ENCODE measurements at places on chromosomes 5 and 9.
A peak's percentile ranks its signal among the peaks of the same experiment; 100 is the strongest.

GRCh38 chr5:36777105-36777757, 99.3 kb upstream of the NIPBL start:
- peak; percentile 2 for DNase-seq

DNA sequence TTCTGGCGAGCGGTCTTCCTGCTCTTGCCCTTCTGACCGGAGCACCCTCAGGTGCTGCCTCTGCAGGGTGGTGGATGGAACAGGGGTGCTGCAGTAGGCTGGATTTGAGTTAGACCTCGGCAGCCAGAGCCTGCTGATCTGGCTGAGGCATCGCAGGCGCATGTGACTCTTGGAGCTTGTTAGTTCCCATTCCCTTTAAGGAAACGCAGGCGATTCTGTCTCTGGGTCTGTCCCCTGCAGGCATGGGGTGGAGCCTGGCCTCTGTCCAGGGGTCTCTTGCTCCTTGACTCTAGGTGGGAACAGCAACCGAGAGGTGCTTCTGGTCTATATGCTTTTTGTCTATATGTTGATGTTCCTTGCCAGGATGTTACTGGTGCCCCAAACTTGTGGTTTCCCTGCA, 3.1 kb downstream of the WNK2 start:
- DNase-seq, result no peak

DNA sequence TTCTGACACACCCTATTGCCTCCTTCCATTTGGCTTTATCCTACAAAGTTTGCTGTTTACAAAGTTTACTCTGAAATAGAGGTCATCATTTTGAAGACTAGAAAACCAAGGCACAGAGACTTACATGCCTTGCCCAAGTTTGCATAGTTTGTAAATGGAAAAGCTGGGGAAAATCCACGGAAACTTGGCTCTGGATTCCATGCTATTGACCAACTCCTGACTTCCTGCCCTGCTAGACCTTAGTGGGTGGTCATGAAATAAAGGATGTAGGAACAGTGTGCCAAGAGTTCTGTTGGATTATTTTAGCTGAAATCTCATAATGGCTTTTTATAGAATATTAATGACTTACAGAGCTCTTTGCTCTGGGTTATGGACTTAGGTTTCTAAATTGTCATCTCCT, 69.5 kb downstream of the GRIA1 start:
- DNase-seq, result no peak

DNA sequence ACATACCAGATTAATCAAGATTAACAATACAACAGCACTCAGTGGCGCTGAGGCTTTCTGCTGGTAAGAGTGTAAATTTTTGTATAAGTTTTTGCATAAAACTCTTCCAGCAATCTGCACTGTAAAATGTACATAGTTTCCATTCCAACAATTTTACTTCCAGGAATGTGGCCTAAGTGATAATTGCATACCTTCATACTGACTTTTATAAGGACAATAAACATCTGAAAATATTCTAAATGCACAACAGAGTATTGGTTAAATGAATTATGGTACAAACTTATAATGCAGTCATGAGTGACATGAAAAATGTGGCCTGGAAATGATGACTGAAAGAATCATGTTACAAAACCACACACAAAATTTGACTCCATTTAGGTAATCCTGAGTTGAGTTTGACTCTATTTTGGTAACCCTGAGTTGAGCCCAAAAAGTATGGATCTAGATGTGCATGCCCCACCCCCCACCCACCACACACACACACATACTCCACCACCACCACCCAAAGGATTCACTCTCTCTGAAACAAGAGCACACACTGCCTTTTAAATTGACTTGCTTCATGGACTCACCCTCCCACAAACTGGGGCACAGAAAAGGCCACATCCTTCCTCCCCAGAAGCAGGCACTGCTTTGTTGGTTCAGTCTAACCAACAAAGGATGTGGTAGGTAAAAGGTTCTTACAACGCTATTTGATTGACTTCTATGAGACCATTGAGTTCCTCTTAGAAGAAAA, 137.6 kb downstream of the SUSD1 start:
- no peak for DNase-seq

DNA sequence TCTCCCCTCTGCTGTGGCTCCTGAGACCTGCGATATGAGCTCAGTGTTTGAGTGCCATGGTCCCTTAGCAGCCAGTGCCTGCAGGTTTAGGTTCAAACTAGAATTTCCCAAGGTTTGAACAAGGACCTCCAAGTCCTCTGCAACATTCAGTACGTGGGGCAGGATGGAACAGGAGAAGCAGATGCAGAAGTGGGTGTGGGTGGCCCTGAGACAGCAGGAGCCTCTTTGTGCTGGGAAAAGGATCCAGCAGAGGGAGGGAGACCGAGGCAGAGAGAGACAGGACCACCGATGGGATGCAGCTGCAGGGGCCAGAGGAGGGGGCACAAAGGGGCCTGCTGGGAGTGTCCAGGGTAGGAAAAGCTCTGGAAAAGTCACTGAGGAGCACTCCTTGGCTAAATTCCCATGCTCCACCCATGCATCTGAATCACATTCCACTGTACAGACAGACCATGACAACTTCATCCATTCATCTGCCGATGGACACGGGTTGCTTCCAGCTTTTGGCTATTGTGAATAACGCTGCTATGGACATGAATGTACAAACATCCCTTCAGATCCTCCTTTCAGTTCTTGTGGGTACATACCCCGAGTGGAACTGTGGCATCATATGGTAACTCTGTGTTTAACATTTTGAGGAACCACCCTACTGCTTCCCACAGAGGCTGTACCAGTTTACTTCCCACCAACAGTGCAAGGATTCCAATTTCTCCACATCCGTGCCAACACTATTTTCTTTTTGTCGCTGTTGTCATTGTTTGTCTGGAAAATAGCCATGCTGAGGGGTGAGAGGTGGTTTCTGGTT, 26.7 kb upstream of the SUSD3 start:
- DNase-seq, result no peak

DNA sequence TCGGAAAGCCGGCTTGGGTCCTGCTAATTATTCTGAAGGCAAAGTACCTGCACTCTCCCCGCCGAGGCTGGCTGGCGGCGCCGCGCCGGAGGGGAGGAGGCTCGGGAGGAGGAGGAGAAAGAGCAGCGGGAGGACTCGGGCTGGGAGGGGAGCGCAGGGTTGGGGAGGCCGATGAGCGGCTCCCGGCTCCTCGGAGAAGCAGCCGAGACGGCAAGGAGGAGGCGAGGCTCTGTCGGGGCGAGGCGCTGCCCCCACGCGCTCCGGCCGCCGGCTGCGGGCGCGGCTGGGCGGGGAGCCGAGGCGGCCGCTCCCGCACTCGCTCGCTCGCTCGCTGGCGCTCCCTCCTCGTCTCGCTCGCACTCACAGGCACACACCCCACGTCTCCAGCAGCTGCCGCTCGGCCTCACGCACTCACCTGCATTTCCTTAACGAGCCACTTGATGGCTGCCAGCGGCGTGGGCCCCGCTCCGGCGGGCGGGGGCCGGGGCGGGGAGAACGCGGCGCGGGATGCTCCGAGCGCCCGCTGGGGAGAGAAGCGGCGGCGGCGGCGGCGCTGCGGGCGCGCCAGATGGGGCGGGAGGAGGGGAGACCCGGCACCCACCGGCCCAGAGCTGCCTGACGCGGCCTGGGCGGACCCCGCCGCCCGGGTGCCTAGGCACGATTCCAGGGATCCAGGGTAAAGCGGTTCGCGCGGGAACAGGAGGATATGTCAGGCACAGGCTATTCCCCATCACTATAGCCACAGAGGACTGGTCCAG, at the start of gene PTPRD:
Gene PTPRD, minus strand, starts transcription at position 362 of the 758 bp plus-strand sequence.
- peak; percentile 75 for DNase-seq

DNA sequence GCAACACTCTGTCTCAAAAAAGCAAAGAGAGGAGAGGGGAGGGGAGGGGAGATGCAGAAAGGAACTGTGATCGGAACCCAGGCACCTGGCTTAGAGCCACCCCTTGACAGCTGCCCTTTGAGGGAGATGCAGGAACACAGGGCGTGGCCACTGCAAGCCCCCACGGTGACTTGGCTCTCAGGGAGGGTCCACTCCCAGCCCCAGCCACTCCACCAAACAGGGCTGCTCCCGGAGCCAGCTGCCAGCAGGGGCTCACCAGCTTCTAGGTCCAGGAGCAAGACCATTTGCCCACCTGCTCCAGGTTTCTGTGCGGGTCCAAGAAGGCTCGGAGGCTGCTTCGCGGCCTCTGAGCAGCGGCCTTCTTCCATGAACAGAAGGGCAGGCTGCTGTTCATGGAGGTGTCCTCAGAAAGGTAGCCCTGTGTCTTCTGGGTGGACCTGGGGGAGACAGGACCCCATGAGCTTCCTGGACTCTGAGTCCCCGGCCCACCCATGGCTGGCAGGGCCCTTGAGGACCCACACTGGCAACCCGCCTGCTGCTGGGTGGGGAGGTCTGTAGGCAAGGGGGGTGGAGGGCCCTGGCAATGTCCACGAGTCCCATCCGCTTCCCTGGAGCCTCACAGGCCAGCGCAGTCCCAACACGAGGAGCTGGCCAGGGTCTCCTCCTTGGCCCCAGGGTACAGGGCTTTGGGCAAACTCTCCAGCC, 7.9 kb downstream of the C9orf50 start:
- DNase-seq, result peak; percentile 46

DNA sequence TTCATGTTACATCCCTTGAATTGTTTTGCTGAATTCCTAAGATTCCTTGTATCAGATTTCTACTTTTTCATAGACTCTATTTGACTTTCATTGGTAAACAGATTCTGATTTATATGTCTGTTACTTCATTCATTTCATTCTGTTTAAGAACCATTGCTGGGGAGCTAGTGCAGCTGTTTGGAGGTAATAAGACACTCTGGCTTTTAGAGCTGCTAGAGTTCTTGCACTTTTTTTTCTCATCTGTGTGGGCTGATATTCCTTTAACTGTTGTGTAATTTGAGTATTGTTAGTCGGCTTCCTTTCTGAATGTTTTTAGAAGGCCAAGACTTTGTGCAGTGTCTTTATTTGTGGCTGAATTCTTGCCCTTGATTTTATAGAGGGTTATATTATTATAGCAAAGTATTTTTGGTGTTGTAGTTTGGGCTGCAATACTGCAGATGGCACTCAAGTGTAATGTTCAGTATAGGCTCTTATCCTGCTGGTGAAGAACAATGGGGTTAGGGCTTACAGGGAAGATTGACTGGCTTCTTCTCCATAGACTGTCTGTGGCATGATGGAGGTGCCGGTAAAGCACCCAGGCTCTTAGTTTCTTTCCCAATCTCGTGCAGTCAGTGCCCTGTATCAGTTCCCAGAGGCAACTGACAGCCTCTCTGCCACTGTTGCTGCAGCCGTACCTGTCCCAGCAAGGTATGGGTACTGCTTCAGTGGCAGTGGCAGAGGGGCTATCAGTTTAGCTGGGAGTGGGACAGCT, 162.2 kb downstream of the OXCT1 start:
- DNase-seq, result no peak

GRCh38 chr9:124743686-124744348, 27.3 kb downstream of the NR6A1 start:
- no peak for DNase-seq

GRCh38 chr9:136014924-136015633, 53.9 kb upstream of the UBAC1 start:
- no peak for DNase-seq

All from NCI-H1092 (cell line).